ENCODE measurements at places on chromosomes 16 and 17. TPM values are rescaled to one million over a fixed set of nuclear protein-coding genes. Genes with fewer than 3 reads are reported as not detected.

DNA sequence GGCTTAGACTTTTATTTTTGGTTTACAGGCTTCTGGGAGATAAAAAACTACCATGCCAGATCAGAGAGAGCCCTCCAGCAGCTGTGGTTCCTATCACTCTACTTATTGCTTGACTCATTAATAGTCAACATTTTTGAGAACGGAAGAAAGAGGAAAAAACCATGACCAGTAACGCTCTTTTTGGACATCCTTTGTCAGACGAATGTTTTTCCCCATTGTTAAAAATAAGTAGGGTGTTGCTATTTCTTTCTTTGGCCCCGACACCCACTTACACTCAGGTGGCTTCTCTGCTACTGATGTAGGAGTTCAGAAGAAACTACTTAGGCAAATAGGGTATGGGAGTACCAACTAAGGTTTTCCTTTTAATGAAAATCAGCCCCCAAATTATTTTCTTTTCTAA is 27.5 kb downstream of the TVP23A start:
- no peaks in the 10 kb centered on the region for H3K36me3 ChIP-seq
- H3K27ac ChIP-seq: no peak overlapping the region
- H3K4me3 ChIP-seq: no peak overlapping the region
- H3K27me3 ChIP-seq: no peaks in the 10 kb centered on the region
- DNase-seq: no peak

- H3K4me3 ChIP-seq: no peak overlapping the region
- no peaks in the 10 kb centered on the region for H3K36me3 ChIP-seq
- H3K4me1 ChIP-seq: peaks cover 7% of the 10 kb centered on the region
Measured at GRCh38 chr16:8619671-8620370, 1.7 kb upstream of the METTL22 start.

- no peak overlapping the region for H3K27ac ChIP-seq
- DNase-seq: no peak
Measured at GRCh38 chr16:52114379-52114778, 432.6 kb downstream of the TOX3 start.

DNA sequence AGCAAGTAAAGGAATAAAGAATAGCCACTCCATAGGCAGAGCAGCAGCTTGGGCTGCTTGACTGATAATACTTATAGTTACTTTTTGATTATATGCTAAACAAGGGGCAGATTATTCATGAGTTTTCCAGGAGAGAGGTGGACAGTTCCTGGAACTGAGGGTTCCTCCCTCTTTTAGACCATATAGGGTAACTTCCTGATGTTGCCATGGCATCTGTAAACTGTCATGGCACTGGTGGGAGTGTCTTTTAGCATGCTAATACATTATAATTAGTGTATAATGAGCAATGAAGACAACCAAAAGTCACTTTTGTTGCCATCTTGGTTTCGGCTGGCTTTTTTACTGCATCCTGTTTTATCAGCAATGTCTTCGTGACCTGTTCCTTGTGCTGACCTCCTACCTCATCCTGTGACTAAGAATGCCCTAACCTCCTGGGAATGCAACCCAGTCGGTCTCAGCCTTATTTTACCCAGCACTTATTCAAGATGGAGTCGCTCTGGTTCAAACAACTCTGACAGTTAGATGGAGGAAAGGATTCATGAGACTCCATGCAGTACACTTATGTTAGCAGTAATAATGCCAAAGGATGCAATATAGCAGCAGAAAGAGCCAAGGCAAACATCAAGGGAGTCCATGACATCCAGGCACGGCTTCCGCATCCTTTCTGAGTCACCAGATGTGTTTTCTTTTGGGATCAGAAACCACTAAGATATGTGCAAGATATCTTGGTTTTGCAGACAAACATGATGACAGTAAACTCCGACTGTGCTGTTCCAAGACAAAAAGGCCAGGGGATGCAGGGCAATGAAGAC is 55.8 kb upstream of the B4GALNT2 start:
- no peaks in the 10 kb centered on the region for H3K4me1 ChIP-seq
- no peak overlapping the region for H3K4me3 ChIP-seq
- DNase-seq: no peak

- no peak overlapping the region for H3K27ac ChIP-seq
- H3K36me3 ChIP-seq: no peaks in the 10 kb centered on the region
- DNase-seq: no peak
- H3K4me1 ChIP-seq: no peaks in the 10 kb centered on the region
Measured at GRCh38 chr17:72287586-72287985, 166.8 kb downstream of the SOX9 start.

DNA sequence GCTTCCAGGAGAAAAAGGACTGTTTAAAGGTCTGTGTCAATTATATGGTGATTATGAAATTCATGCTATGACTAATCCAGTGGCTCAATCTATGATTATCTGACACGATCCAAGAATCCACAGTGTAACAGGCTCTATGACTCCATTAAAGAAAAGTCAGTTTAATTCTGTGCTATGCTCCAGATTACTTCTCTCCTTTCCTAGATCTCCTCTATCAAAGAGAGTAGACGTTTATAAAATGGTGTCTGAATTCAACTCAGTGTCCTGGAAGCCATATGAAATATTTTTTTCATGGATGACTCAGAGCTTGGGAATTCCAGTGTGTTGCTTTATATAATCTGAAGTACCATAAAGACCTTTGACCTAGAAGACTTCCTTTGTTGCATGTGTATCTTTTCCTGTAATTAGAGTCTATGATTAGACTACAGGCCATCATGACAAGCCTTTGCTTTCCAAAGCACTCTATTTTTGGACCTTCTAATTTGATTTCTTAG is 27.0 kb upstream of the NF1 start:
- no peak for DNase-seq
- no peak overlapping the region for H3K4me3 ChIP-seq
- no peaks in the 10 kb centered on the region for H3K27me3 ChIP-seq
- H3K27ac ChIP-seq: peak overlapping the region; percentile 61
- H3K36me3 ChIP-seq: no peaks in the 10 kb centered on the region
- peaks cover 14% of the 10 kb centered on the region for H3K4me1 ChIP-seq

DNA sequence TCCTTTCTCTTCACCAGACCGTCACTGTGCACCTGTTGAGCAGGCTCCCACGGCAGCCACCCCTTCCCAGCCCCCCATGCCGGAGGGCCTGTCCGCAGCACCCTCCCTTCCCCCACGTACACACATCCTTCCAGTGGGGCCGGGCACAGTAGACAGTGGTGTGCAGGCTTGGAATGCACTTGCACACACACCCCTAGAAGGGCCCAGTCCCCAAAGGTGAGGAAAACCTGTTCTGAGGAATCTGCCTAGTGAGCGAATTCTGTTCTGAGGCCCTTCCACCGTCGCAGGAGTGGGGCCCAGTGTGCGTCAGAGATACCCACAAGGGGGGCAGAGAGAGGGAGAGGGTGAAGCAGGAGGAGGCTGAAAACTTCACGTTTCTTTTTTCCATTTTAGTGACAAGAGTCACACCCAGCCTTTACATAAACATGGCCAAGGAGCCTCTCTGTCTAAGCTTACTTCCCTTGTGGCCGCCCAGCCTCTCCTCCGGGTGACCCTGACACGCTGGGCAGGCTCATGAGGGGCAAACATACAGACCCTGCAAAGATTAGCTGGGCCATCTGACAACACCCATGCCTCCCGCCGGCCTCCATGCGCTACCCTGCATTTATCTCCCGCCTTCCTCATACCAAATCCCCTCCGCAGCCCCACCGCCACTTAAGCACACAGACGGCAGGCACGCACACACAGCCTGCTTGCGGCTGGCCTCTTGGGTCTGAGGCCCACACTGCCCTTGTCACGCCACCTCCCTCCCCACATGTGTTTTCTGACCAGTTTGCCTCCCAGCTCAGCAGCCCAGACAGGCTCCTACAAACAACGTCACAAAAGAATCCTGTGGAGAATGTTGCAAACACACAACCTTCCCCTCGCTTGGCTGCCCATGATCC is 1.8 kb downstream of the ZBTB4 start:
- peak; percentile 76 for DNase-seq
- peak overlapping the region; percentile 99 for H3K27ac ChIP-seq
- peak overlapping the region; percentile 90 for H3K4me3 ChIP-seq
- H3K4me1 ChIP-seq: peaks cover 37% of the 10 kb centered on the region

DNA sequence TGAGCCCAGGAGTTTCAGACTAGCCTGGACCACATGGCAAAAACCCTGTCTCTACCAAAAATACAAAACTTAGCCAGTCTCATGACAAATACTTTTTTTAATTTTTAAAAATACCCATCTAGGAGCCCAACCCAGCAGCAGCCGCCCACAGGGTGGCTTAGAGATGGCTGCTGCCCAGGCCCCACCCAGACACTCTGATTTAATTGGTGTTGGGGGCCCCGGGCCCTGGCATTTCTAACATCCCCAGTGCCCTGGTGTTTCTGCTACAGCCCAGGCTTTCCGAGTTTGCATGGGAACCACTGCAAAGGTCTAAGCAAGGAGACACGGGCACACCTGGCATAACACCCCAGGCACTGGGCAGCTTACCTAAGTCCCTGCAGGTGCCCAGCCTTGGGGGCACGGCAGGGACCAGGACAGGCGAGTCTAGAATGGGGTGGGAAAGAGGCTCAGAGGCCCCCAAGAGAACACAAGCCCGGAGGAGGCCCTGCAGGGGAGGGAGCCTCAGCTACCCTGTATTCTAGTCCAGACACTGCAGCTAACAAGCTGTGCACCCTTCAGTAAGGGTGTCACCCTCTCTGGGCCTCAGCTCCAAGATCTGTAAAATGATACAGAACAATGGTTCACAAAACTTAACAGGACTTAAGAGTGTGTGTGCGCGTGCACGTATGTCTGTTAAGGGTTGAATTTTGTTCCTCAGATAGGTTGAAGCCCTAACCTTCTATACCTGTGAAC is 48.8 kb downstream of the RMI2 start:
- no peak overlapping the region for H3K4me3 ChIP-seq
- DNase-seq: peak; percentile 35
- H3K4me1 ChIP-seq: no peaks in the 10 kb centered on the region
- H3K27ac ChIP-seq: no peak overlapping the region
- H3K27me3 ChIP-seq: no peaks in the 10 kb centered on the region

- H3K4me3 ChIP-seq: no peak overlapping the region
- DNase-seq: no peak
- no peaks in the 10 kb centered on the region for H3K4me1 ChIP-seq
- no peak overlapping the region for H3K27ac ChIP-seq
Measured at GRCh38 chr17:37478187-37478586, 11.5 kb upstream of the DUSP14 start.

GRCh38 chr16:5595849-5596248 is 498.3 kb upstream of the EEF2KMT start:
- no peaks in the 10 kb centered on the region for H3K36me3 ChIP-seq
- no peak overlapping the region for H3K27ac ChIP-seq
- no peaks in the 10 kb centered on the region for H3K27me3 ChIP-seq
- DNase-seq: no peak
- H3K4me1 ChIP-seq: no peaks in the 10 kb centered on the region
- H3K4me3 ChIP-seq: no peak overlapping the region

DNA sequence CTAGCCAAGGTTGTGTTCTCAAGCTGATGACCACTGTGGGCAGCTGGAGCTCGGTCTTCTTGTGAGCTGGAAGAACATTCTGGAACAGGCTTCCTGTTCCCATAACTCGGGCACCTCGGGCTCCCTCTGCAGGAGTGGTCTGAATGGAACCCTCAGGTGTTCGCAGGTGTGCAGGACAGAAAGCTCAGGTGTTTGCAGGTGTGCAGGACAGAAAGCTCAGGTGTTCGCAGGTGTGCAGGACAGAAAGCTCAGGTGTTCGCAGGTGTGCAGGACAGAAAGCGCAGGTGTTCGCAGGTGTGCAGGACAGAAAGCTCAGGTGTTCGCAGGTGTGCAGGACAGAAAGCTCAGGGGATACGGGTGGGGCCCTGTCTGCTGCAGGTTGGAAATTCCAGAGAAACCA is 109.0 kb upstream of the CACNG5 start:
- no peaks in the 10 kb centered on the region for H3K27me3 ChIP-seq
- no peak overlapping the region for H3K4me3 ChIP-seq
- DNase-seq: no peak

- no peaks in the 10 kb centered on the region for H3K27me3 ChIP-seq
- peaks cover 13% of the 10 kb centered on the region for H3K4me1 ChIP-seq
- H3K4me3 ChIP-seq: no peak overlapping the region
- H3K36me3 ChIP-seq: peaks cover 84% of the 10 kb centered on the region
- peak overlapping the region; percentile 65 for H3K27ac ChIP-seq
Measured at GRCh38 chr17:42476411-42476810, 17.7 kb downstream of the ATP6V0A1 start.

- peaks cover 22% of the 10 kb centered on the region for H3K27me3 ChIP-seq
- no peaks in the 10 kb centered on the region for H3K4me1 ChIP-seq
- peak; percentile 20 for DNase-seq
- no peak overlapping the region for H3K4me3 ChIP-seq
- H3K36me3 ChIP-seq: no peaks in the 10 kb centered on the region
- H3K27ac ChIP-seq: no peak overlapping the region
Measured at GRCh38 chr17:79654960-79655382, 44.1 kb upstream of the RBFOX3 start.

DNA sequence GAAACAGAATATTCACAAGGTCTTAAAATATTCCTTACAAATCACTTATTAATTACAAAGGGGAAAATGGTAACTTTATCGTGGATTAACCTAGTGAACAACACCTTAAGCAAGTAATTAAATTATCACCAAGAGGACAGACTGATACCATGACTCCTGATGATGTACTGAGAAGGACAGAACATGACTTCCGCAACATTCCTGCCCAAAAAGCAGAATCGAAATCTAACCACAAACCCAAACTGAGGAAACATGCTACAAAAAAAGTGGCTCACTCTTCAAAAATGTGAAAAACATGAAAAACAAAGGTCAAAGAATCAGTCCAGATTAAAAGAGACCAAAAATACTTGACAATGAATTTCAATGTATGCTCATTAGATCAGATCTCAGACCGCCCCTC is 151.5 kb downstream of the AATF start:
- no peak overlapping the region for H3K27ac ChIP-seq

GRCh38 chr17:27532269-27533263 is 76.3 kb downstream of the KSR1 start:
- peak; percentile 91 for DNase-seq
- peak overlapping the region; percentile 83 for H3K27ac ChIP-seq
- no peaks in the 10 kb centered on the region for H3K36me3 ChIP-seq
- no peak overlapping the region for H3K4me3 ChIP-seq
- no peaks in the 10 kb centered on the region for H3K27me3 ChIP-seq

DNA sequence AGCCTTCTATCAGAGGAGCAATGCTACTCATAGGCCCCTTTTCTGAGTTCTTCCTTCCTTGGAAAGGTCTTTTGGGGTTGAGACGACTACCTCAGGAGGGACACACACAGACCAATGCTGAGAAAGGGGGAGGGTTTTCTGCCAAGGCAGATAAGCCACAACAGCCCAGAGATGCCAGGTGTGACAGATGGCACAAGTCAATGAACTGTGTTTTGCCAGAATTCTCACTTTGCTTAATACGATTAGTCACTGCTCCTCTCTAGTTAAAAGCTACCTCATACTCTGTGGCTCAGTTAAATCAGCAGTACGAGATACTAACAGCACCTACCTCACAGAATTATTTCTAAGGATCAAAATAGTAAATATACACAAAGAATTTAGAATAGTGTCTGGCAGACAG is 8.0 kb downstream of the BRD7 start:
- H3K27me3 ChIP-seq: no peaks in the 10 kb centered on the region
- DNase-seq: no peak
- H3K36me3 ChIP-seq: peaks cover 32% of the 10 kb centered on the region
- no peak overlapping the region for H3K4me3 ChIP-seq
- peaks cover 2% of the 10 kb centered on the region for H3K4me1 ChIP-seq

FBXW10B gene
- total RNA-seq: 1.4 TPM

COX4I1 gene
- total RNA-seq: 382 TPM

ANKS4B gene
- not detected for total RNA-seq

RNF166 gene
- 50.6 TPM for total RNA-seq

TP53TG3 gene
- not detected for total RNA-seq

SULT1A1 gene
- total RNA-seq: 55.4 TPM
